ENCODE measurements at places on chromosomes 7 and 10.

GRCh38 chr7:12570168-12570533 lies 369 bp upstream of the SCIN start:
- DNase-seq: no peak

- no peak for DNase-seq
Measured at GRCh38 chr10:86855513-86855912, 99.1 kb downstream of the BMPR1A start.

- no peak for DNase-seq
Measured at GRCh38 chr10:99711129-99711719, 20.7 kb downstream of the COX15 start.

- no peak for DNase-seq
Measured at GRCh38 chr7:25857376-25858067, 294.5 kb upstream of the NFE2L3 start.

- no peak for DNase-seq
Measured at GRCh38 chr7:83038787-83039186, 123.9 kb downstream of the PCLO start.

DNA sequence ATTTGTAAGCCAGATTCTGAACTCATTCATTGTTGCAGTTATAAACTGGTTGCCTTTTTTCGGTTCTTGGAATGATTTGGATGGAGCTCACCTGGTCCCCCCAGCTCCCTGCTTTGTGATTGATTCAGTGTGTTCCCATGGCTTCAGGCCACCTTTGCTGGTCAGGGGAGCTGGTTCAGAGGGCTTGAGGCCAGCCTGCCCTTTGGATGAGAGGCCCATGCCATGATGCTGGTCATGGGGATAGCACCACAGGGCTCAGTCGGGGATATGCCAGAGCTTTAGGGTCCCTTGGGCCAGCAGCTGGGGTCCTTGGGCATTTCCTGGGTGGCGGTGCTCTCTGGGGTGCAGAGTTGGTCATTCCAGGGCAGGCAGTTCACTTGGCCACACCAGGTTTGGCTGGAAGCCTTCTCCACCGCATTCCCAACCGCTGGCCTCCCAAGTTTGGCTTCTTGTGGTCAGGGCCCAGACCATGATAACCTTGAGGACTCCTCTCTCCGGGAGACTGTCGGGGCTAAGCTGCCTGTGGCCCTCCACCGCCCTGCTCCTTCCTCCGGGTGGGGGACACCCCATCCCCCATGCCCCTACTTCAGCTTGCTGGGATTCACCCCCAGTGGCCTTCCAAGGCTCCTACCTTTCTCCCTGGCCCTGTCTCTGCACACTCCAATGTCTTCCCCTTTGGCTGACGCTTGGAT lies 65.1 kb downstream of the MGMT start:
- no peak for DNase-seq

DNA sequence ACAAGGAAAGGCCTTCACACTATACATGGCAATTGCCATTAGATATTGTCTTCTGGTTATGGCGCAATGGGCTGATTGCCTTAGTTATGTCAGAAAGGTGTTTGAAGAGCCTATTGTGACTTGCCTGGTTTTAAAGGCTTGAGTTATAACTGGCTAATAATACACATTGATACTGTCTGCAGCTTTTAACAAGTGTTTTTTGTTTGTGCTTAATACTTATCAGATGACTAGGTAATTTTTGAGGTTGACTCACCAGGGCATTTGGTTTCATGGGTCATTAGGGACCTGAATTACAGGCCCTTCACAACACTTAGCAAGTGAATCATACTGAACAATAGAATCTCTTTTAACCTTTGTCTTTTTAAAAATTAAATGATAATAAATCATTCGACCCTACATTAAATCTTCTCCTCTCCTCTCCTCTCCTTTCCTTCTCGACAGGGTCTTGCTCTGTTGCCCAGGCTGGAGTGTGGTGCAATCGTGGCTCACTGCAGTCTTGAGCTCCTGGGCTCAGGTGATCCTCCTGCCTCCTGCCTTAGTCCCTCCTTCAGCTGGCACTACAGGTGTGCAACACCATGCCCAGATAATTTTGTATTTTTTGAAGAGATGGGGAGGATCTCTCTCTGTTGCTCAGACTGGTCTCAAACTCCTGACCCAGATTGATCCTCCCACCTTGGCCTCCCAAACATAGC lies 196.3 kb downstream of the JCAD start:
- DNase-seq: no peak

- no peak for DNase-seq
Measured at GRCh38 chr7:105880571-105881330, 4.4 kb upstream of the ATXN7L1 start.

DNA sequence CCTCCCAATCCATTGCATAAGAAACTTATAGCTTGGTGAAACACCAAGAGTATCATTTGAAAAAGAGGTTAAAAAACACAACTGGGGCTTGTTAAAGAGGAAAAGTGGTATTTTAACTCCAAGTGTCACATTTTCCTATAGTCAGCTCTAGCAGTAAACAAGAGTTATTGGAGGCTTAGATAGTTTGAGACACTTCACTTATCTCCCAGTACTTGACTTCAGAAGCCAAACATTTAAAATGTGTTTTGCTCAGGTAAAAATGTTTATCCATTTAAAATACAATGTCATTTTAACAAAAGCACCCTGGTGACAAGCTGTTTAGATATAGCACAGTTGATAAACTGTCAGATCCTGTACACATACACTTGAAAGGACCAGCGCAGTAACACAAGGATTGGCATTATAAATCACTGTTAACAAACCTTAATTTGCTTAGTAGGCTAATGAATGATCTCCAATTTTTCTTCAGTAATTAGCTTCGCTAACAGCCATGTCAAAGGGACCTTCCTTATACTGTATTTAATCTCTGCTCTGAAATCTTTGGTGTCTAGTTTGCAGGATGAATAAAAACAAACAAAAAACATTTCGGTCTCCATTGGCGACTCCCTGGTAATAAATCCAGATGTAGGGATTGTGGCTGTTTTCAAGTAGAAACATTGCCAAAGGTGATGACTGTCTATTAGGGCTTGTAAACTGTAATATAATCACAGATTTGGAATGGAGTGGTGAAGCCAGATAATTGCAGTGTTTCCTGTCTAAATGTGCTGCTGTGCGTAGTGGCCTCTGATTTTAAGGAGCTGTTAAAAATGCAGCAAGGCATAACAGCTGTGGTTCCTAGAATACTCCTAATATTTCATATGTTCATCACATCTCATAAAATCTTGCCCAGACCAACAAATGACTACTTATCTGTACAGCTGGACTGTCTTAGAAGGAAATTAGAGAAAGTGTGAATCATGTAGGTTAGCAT lies 545.1 kb downstream of the AUTS2 start:
- no peak for DNase-seq

GRCh38 chr7:47625861-47626715 lies 44.2 kb upstream of the TNS3 start:
- DNase-seq: no peak

DNA sequence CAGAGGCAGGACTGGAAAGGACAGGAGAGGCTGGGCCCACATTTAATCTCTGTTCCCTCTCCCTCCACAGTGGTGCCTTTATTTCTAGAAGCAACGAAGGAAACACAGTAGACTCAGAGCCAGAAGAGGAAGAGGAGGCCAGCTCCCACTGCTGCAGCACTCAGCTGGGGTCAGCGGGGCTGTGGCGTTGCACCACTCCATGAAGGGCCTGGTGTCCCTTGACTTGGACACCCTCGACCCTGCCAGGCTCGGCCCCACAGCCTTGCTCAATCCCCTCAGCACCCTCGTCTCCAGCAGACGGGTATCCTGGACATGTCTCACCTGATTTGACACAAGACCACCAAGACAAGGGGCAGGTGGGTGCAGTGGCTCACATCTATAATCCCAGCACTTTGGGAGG lies 38.8 kb downstream of the PRKAG2 start:
- DNase-seq: no peak

GRCh38 chr10:119413471-119414080 lies 128.9 kb downstream of the RGS10 start:
- no peak for DNase-seq

GRCh38 chr10:114389426-114389825 lies 14.9 kb downstream of the AFAP1L2 start:
- DNase-seq: no peak

DNA sequence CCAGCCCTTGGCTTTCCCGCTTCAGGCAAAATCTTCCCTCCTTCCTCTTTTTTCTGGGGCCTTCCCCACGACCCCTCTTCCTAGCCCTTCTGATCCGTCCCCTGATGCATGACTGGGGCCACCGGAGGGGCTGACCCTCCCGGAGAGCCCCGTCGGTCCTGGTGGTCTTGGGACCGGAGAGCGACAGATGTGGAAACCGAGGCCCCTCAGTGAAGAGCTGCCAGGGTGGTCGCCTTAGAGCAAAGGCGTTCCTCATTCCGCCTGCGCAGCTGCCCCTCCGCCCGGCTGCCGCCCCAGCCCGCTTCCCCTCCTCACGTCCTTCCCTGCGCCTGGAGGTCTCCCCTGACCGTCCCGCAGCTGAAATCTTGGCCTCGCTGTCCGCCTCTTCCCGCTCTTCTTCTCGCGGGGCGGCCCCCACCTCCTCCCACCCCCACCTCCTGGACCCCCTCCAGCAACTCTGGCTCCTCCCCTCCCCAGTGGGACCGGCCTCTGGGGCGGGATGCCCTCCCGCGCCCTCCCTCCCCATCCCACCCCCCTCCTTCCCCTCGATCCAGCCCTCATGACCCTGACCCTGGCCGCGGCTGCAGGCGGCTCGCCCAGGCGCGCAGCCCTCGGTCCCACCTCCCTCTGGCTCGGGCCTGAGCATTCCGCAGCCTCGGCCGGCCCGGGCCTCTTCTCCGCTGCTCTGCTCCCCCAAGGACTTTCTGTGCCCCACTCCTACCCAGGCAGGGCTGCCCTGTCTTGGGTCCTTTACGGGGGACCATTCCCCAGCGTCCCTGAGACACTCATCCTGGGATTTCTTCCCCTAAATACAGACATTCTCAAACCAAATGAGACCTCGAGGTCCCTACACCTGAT lies at the start of gene RARRES2:
Gene RARRES2, minus strand, starts transcription at position 367 of the 858 bp plus-strand sequence. CDS start 1,020 bp downstream, outside the sequence.
- no peak for DNase-seq

DNA sequence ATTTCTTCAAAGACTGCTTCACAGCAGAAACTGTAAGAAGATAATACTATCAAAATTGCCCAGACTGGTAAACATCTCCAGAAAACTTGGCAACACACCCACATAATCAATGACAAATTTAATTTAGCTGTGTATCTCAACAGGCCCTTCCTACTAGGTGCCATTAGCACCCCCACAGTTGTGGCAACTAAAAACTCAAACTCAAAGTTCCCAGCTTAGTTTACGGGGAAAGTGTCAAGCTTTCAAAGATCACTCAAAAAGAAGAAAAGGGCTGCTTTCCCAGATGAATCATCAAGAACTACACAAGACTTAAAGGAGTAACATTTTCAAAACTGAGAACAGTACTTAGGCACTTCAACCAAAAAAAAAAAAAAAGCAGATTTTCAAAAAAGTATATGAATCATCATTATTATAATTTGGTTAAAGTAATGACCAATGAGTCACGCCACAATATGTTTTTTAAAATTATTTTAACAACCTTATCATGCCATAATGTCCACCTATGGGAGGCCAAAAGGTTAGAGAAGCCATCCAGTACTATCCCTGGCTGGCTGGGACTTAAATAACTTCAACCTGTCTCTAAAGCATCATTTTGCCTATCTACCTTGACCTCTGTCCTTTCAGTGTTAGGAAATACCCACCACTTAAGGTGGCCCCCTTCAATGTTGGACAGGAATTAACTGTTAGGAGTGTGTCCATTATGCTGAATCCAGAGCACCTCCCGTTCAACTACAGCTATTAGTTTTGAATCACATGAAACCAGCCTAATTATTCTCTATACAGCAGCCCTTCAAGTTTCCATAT lies 90.8 kb downstream of the ZFAND4 start:
- no peak for DNase-seq

- no peak for DNase-seq
Measured at GRCh38 chr10:101827919-101828600, 9.8 kb upstream of the OGA start.

DNA sequence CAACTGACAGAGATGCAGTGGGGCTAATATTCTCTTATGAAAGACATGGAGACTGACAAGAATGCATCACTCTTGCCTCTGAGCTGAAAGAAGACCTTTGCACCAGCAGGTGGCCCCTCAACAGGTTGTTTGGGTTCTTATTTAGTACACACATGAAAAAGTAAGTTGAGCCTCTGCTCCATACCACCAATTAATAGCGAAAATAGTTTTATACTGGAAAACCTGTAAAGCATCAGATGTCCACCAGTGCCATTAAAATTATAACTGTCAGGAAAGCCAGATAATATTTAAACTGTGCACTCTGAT lies 26.3 kb upstream of the FAM13C start:
- no peak for DNase-seq

GRCh38 chr7:34406848-34407530 lies 251.0 kb upstream of the NPSR1 start:
- no peak for DNase-seq

DNA sequence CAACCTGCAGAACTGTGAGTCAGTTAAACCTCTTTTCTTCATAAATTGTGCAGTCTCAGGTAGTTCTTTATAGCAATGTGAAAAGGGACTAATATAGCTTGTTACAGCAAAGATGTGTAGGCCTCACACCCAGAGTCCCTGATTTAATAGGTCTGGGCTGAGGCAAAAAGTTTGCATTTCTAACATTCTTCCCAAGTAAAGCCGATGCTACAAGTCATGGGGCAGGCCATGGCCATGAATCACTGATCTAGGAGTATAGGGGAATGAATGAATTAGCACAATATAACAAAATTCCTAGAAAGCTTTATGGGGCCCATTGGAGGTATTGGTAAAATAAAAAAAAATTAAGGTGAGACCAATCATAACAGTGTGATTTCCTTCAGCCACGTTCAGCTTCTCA lies 11.5 kb upstream of the AASS start:
- no peak for DNase-seq

GRCh38 chr10:61417661-61418060 lies 35.5 kb downstream of the TMEM26 start:
- no peak for DNase-seq

DNA sequence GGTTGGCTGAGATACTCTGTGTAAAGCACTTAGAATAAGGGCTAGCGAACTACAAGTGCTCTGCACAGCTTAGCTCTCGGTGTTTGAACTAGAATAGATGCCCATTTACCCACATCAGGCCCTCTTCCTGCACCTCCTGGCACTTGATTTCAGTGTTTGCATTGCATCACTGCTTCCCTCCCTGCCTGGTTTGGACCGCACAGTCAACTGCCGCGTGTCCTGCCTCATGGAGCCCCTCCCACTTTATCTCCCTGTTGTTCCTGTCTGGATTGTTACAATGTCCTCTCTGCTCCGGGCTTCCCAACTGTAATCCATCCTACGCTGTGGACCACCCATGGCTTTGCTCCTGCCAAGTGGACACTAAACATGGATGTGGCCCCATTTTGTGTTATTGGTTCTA lies 2.3 kb downstream of the FAM107B start:
- DNase-seq: no peak

DNA sequence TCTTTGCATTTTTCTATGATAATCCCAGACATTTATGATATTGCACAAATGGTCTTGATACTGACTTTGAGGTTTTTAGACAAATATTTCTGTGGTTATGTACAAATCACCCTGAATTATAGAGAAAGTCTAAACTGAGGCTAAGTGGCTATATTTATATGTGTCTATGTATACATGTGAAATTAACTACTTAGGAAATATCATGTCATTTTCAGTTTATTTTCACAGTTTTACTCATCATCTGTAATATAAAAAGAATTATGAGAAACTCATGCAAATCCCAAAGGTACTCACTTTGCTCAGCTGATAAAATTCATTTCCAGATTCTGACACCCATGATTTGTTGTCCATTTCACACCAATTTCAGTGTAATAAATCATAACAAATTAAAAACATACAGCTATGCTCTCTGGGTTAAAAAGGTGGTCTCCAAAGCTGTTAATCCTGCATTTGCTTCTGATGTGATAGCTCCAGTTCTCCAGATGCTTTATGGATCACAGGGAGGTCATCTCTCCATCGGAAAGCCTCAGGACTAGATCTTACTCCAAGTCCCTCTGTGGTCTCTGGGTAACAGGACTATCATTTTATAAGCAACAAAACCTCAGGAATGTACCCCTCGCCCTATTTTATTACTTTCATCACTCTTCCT lies 673.9 kb downstream of the PARD3 start:
- no peak for DNase-seq
